COR-L47 (cell line): ENCODE measurements at places on chromosomes 4 and X.

DNA sequence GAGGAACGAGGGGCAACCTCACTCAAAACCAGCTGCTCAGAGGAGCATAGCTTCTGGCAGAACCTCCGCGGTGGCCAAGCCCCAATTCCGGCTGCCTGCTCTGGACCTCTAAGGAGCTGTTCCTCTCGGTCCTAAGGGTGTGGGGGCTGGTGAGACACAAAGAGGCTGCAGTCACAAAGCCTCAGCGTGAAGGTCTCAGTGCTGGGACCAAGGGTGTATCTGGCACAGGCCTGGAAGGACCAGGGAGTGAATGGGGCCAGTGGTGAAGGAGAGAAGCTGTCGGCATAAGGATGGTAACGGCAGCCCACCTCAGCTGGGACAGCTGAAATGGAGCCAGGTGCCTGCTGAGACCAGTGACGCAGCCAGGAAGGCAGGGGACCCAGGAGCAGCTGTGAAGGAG is 5.3 kb downstream of the PDE6B start:
- no peak for DNase-seq

GRCh38 chrX:155094468-155095061 is 23.3 kb downstream of the BRCC3 start:
- peak; percentile 4 for DNase-seq

DNA sequence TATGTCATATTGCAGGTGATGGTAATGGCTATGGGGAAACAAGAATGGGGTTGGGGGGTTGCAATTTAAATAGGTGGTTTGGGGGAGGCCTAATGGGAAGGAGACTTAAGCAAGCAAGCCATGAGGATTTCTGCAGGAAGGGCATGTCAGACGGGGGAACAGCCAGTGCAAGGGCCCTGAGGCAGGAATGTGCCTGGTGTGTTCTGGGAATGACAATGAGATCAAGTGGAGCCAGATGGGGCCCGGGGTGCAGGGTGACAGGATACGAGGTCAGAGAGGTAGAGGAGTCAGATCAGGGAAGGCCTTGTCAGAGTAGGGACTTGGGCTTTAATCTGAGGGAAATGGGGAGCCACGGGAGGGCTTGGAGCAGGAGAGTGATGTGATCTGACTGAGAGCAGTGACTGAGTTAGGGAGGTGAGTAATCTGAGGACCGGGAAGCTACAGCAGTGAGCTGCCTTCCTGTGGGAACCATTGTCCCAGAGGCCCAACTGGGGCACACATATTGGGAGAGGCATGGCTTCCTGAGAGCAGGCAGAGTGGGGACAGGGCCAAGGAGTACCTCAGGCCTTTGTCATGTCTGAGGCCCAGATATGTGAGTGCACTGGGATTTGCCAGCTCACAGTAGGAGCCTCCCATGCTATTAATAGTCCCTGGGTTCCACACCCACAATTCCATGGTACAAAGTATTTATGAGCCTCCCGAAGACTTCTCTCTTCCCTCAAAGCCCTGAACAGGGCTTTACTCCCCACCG is 139.8 kb downstream of the BCOR start:
- no peak for DNase-seq

GRCh38 chrX:48794911-48795515 is 6.9 kb upstream of the HDAC6 start:
- no peak for DNase-seq

DNA sequence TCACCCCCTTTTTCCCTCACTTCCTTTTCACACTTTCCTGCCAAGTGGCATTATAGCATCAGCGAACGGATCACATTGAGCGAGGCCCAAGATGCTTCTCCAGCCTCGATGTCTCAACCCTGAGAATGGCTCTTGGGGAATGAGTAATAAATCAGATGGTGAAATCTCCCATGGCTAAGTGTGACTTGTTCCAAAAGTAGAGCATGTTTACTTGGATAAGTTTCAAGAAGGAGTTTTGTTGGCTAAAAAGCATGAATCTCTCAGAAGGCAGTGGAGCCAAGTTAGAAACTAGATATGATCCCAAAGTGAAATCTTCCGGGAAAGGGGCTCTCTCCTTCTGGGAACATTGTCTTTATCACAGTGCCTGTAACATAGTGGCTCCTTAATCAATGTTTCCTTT is 316.3 kb downstream of the CAMK2D start:
- DNase-seq = no peak

GRCh38 chr4:54586320-54586955 is 71.3 kb upstream of the KIT start:
- DNase-seq = no peak

DNA sequence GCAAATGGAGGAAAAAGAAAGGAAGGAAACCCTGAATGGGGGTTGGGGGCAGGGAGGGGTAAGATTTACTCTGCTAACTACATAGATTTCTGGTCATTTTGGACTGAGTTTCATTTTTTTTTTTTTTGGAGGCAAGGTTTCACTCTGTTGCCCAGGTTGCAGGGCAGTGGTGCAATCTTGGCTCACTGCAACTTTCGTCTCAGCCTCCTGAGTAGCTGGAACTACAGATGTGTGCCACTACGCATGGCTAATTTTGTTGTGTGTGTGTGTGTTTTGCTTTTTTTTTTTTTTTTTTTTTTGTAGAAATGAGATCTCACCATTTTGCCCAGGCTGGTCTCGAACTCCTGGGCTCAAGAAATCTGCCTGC is 223.5 kb downstream of the APBB2 start:
- no peak for DNase-seq

DNA sequence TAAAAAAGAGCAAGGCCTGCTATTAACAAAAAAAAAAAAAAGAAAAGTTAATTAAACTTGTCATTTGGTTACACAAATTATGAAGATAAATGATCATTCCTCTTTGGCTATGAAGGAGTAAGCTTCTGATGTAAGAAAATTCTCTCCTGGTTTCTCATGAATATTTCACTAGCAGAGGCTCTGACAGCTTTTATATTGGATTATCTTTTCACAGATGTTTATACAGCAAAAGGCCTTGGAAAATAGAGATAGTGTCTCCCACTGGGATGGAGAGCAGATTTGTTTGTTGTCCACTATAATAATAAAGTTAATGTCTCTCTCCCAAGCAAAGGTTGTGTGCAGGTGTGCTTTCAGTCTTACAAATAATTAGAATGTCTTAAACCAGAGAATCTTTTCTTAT is 40.7 kb upstream of the PDGFC start:
- no peak for DNase-seq

DNA sequence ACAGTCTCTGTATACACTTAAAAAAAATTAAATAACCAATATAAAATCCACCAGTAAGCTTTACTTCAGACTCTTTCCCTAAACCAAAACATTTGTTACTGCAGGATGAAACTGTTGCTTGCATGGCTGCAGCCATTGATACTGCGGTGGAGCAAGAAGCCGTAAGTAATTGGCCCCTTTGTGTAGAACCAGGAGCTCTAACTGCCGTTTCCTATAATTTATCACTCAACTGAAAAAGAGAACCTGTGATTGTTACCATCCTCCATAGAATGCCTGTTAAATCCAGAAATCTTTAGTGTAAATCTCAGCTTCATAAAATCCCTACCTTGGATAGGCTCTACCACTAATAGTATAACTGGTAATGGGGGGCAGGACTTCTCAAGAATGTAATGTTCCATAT is 62.6 kb downstream of the KIF4A start:
- no peak for DNase-seq

- peak; percentile 52 for DNase-seq
Observed at GRCh38 chr4:137474711-137475301, 57.5 kb downstream of the PCDH18 start.

DNA sequence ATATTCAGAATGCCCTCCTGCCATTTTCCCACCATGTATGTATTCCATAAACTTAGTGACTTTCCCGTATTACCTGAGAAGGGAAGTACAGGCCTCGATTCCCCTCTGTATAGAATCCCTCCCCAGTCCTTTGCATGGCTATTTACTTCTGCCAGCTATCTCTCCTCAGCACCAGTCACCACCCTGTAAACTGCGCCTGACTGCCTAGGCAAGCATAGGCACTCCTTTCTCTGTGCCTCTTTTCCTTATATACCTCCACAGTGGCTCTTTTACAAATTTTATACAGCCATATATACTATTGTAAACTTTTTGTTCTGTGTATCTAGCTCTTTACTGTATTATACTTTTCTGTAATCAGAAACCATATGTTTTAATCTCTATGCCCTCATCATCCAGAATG is 130.9 kb upstream of the TET2 start:
- DNase-seq = no peak

- no peak for DNase-seq
Observed at GRCh38 chrX:151984328-151984727, 9.9 kb upstream of the GABRE start.
